ENCODE measurements at places on chromosomes 7 and 10. TPM values are rescaled to one million over a fixed set of nuclear protein-coding genes. Genes with fewer than 3 reads are reported as not detected.

The MDH2 gene
- 127 TPM for total RNA-seq

GRCh38 chr7:25989140-25989705, 162.8 kb upstream of the NFE2L3 start:
- no peak for DNase-seq

The TWIST1 gene
- total RNA-seq, result 10.3 TPM

- peak; percentile 92 for DNase-seq
These were observed 1.4 kb downstream of the MAGI2 start for GRCh38 chr7:79452032-79452494.

The ATOH7 gene
- not detected for total RNA-seq

DNA sequence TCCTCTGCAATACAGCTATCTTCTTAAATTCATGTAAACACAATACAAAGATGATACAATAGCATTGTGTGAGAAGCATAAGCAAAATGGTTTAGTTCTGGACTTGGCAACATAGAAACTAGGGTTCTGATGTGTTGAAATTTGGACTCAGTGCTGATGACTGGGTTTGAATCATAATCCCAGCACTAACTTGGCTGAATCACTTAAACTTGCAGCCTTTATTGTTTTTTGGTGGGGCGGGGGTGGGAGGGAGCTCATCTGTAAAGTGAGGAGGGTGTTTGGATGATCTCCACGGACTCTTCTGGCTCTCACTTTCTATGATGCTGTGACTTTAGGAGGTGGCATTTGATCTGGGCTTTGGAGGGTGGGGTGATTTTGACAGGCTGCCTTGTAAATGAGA, 158.2 kb downstream of the WNT2 start:
- no peak for DNase-seq

- DNase-seq, result no peak
These were observed 273.6 kb downstream of the PLXDC2 start for GRCh38 chr10:20089879-20090278.

GRCh38 chr10:26579256-26580063, 118.0 kb upstream of the PDSS1 start:
- no peak for DNase-seq

- DNase-seq, result no peak
These were observed 195.0 kb upstream of the PLXNA4 start for GRCh38 chr7:132771301-132771730.

The FRG2B gene
- total RNA-seq, result not detected

The TAS2R5 gene
- 5.8 TPM for total RNA-seq

The ORC5 gene
- 28.7 TPM for total RNA-seq

GRCh38 chr7:117640465-117640864, 160.6 kb downstream of the CFTR start:
- no peak for DNase-seq

The FFAR4 gene
- total RNA-seq, result 1.3 TPM

GRCh38 chr7:496528-497295, 22.9 kb downstream of the PDGFA start:
- DNase-seq, result no peak

The KCNH2 gene
- not detected for total RNA-seq

The CCDC172 gene
- total RNA-seq, result not detected

DNA sequence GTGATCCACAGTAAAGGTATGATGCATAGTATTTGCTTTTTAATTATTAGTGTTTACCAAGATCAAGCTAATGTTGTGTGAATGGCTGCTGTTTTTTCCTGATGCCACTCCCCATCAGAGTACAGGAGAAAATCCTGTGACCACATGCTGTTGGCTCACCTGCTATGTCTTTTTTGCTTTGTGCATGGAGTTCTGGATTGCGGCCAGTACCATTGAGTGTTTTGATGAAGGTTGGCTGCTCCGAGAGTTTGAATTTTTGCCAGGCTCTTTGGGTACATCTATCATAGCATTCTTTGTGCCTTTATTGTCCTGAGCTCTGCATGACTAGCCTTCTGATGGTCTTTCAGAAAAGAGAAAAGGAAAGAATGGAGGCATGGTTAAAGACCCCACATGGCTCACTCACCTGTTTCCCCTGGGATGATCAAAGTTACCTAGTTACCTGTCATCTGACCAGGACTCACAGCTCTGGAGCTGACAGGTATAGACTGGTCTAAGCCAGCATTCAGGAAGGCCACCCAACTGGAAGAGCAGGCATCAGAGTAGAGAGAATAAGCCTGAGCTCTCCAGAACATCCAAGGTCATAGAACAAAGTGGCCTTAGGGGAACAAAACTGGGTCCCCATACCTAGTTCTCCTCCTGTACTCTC, 11.8 kb upstream of the SGPL1 start:
- no peak for DNase-seq

The PRF1 gene
- 2.5 TPM for total RNA-seq

GRCh38 chr7:98698976-98699375, 81.9 kb downstream of the NPTX2 start:
- DNase-seq, result no peak

Data from suprapubic skin (tissue), 4 donors.